ENCODE measurements at places on chromosomes 6 and 20.

- no peak for DNase-seq
These were observed 18.0 kb downstream of the PTGIS start for GRCh38 chr20:49549801-49550551.

GRCh38 chr6:47822856-47823554, 41.2 kb downstream of the OPN5 start:
- no peak for DNase-seq

DNA sequence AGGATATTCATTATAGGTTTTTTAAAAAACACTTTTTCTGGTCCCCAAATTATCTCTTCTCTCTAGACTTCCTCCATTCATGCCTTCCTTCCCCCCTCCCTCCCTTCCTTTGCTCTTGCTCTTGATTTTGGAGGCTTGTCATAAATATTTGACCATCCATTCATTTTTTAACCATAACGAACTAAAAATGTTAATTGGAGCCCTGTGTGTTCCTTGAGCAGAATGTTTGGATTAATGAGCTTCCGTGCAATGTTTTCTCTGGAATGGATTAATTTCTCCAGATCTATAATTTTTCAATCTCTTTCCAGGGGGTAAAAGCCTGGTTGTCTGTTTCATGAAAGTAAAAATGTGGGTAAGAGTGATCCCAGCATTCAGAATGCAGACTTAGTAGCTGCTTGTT, 155.5 kb downstream of the ESR1 start:
- DNase-seq = no peak

DNA sequence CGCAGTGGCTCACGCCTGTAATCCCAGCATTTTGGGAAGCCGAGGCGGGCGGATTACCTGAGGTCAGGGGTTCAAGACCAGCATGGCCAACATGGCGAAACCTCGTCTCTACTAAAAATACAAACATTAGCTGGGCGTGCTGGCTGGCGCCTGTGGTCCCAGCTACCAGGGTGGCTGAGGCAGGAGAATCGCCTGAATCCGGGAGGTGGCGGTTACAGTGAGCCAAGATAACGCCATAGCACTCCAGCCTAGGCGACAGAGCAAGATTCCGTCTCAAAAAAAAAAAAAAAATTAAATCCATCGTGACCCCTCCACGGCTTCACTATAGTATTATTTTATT, 1.2 kb upstream of the CPNE1 start:
- no peak for DNase-seq

DNA sequence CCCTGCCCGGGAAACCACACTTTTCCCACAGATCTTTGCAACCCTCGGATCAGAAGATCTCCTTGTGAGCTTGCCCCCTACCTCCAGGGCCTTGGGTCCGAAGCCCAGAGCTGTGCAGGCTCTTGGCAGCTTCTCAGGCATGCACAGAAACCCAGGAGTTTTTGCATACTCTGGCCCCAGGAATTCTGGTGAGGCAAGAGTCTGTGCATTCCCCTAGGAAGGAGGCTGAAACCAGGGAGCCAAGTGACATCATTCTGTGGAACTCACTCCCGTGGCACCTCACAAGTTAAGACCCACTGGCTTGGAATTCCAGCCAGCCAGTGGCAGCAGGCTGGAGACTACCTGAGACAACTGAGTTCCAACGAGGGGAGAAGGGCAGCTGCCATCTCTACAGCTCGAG, 100.1 kb downstream of the TNFRSF21 start:
- no peak for DNase-seq

DNA sequence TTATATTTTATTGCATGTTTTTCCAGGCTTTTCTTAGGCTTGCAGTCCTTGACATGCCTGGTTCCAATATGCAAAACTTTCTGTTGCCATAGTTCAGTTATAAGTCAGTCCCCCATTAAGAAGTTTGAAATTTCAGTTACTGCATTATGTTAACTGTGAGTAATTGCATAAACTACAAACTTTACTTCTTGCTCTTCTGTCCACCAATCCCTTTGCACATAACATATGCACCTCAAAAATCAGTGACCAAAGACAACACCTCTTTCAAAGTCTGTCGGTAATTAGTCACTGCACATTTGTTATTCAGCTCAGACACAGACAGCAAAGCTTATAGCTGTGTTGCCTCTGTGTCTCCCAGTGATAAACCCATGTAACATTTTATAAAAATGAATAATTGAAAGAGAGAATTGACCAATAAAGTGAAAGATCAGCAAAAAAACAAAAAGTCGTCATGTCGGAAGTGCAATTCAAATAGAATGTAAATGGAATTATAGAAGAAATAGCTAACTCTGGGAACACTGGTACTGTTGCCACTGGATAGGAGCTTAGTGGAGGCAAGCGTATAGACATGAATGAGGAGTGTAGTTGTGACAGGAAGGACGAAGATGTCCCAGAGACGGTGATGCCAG, 50.3 kb upstream of the BTBD3 start:
- no peak for DNase-seq

- no peak for DNase-seq
These were observed 134.6 kb upstream of the BTN3A2 start for GRCh38 chr6:26230351-26230750.

- no peak for DNase-seq
These were observed 9.5 kb downstream of the LSM14B start for GRCh38 chr20:62131560-62132320.

DNA sequence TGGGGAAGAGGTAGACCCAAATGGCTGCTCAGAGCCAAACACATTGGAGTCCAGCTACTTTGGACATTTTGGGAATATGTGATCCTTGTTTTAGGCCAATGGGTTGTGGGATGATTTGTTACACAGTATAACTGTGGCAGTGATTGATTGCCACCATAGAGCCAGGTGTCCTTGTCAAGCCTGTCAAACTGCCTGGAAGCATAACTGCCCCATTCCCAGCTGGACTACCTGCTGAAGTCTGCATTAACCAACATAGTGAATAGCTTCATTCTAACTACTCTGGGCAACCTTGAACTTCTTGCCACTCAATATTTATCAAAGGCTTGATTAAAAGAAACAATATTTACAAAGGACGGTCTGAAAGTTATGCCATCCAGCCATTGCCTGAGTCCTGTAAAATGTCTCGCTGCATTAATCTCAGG, 164.7 kb downstream of the LINC00237 start:
- no peak for DNase-seq

DNA sequence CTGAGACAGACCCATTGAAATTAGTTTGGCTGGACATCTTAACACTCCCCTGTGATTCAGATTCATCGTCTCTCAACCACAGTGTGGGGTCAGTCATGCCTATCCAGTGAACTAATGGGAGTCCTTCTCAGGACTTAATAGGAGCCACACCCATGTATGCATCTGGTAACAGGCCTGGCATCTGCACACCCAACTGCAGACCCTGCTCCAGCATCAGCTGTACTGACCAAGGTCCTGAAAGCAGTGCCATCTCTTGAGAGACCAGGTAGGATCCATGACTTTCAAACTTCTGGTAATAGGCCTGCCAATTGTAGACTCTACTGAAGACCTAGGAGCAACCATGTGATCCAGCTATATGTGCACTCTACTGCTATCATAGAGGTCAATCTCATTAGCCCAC, 363.6 kb upstream of the POU3F2 start:
- no peak for DNase-seq

- no peak for DNase-seq
These were observed 736.9 kb downstream of the QKI start for GRCh38 chr6:164151161-164152120.

DNA sequence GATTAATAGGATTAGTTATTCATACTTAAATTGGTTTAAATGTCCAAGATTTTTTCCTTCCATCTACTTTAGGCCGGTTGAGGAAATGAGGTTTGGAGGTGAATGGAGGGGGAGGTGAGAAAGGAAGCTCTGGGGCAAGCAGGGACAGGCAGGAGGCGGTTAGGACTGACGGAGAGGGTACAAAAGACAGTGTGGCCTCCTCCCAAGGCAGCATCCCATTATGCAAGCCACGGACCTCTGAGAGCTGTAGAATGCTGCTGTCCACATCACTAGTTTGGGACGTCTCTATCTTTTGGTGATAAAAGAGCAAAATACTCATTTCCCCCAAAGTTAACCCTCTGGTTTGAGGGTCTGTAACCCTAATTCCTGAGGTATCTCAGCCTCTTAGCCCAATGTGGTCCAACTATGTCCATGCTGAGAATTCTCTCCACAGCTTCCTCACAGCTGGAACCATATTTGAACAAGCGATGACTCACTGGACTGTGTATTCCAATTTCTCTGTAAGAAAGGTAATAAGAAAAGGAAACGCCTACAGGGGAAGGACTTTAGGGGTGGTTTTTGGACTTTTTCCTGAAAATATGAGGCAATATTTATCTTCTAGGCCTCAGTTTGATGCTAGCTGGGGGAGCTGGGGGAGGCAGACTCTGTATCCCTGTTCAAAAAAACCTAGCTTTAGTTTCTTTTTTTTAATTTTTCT, 172.2 kb downstream of the TFAP2B start:
- DNase-seq = no peak

- DNase-seq = no peak
These were observed 34.8 kb downstream of the TOP1 start for GRCh38 chr20:41063442-41063841.

DNA sequence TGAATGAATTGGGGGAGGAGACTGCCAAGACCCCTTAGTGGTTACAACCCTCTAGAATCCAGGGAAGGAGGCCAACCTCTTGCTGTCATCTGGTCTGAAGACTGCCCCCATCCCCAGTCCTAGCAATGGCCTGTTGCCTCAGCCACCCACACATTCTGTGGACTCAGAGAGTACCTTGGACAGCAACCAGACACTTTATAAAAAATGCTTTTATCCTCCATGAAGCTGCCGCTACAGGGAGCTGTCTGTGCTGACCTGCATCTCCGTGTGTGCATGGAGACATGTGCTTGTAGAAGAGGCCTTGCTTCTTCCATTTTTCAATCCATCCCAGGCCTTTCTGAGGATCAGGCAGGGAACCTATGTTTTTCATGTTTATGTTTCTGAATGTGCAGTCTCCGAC, 15.2 kb downstream of the CDH22 start:
- DNase-seq = no peak

GRCh38 chr6:92550501-92550900, 868.9 kb downstream of the EPHA7 start:
- DNase-seq = no peak

DNA sequence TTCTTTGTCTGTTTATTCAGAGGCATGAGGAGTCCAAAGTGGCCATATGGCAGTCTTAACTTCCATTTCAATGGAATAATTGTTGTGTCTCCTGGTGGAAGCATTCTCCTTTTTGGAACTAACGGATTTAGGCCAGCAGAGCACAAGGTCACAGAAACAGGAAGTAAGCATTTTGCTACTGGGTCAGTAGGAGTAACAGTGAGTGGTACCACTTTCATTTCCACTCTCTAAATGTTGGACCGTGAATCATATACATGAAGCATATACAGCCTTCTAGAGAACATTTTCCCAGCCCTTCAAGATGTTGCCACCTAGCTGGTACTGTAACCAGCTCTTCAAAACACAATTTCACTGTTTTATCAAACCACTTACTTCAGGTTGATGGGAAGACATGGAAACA, 182.8 kb downstream of the EYS start:
- no peak for DNase-seq

DNA sequence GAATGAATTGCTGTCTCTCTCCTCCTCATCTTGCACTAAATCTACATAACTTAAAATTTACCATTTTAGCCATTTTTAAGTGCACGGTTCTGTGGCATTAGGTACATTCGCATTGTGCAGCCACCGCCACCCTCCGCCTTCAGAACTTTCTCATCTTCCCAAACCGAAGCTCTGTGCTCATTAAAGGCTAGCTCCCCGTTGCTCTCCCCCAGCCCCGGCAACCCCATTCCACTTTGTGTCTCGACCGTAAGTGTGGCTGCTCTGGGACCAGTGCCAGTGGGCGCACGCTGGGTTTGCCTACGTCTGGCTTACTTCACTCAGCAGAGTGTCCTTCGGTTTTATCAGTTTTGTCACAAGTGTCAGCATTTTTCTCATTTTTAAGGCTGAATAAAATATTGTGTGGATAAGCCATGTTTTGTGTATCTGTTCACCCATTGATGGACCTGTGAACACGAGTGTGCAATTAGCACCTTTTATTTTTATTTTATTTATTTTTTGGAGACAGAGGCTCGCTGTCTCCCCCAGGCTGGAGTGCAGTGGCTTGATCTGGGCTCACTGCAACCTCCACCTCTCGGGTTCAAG, 16.8 kb downstream of the SLC17A9 start:
- no peak for DNase-seq

GRCh38 chr20:10432079-10432478, 1.9 kb downstream of the MKKS start:
- DNase-seq = no peak

DNA sequence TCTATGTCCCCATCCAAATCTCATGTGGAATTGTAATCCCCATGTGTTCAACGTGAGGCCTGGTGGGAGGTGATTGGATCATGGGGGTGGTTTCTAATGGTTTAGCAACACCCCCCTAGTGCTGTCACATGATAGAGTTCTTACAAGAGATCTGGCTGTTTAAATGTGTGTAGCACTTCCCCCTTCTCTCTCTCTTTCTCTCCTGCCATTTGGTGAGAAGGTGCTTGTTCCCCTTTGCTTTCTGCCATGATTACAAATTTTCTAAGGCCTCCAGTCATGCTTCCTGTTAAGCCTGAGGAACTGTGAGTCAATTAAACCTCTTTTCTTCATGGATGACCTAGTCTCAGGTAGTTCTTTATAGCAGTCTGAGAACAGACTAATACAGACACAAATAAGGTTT, 165.4 kb downstream of the OGFRL1 start:
- DNase-seq = no peak

DNA sequence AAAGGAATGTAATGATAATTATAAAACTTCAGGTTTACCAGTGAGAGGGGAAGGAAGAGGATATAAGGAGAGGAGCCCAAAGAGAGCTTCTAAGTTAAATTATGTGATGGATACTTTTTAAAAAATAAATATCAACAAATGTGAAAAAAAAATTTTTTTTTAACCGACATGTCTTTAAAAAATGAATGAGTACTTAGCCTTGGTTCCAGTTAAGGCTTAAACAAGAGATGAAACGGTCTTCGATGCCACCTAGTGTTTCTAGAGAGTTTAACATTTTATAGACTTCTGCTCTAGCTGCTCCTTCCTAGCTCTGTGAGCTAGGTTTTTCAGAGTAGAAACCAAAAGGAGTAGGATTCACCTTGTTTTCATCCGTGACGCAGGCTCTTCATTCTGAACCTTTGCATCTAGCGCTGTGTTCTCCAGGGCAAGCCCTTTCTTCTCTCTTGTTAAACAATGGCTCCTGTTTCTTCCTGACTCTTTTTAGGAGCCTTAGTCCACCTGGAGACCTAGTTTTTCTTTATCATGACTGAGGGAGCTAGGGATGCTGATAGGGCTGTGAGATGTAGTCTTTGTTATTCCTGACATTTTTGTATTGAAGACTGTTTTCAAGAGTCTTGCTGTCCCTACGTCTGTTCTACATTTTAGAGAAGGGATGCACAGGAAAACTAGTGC, 42.4 kb upstream of the GNRH2 start:
- no peak for DNase-seq

Measured in stimulated activated CD4-positive, alpha-beta T cell treated with anti-CD3 and anti-CD28 coated beads, Interleukin-1b, Interleukin-23, amount 100 ng/mL, for 48 hours (primary cell).